ENCODE measurements at places on chromosomes 3 and 15. TPM values are rescaled to one million over a fixed set of nuclear protein-coding genes. Genes with fewer than 3 reads are reported as not detected.

GRCh38 chr3:59832702-59833101 is 782.9 kb upstream of the CFAP20DC start:
- H3K36me3 ChIP-seq = no peaks in the 10 kb centered on the region
- no peaks in the 10 kb centered on the region for H3K27me3 ChIP-seq
- DNase-seq = no peak
- H3K4me3 ChIP-seq = no peak overlapping the region
- no peak overlapping the region for H3K27ac ChIP-seq

Gene P2RY12
- total RNA-seq = not detected

Gene PPP2R3A
- 0.16 TPM for total RNA-seq

- no peak overlapping the region for H3K4me3 ChIP-seq
- no peak overlapping the region for H3K27ac ChIP-seq
- no peak for DNase-seq
- H3K4me1 ChIP-seq = no peaks in the 10 kb centered on the region
Measured at GRCh38 chr3:173796890-173797289, 399.3 kb downstream of the NLGN1 start.

DNA sequence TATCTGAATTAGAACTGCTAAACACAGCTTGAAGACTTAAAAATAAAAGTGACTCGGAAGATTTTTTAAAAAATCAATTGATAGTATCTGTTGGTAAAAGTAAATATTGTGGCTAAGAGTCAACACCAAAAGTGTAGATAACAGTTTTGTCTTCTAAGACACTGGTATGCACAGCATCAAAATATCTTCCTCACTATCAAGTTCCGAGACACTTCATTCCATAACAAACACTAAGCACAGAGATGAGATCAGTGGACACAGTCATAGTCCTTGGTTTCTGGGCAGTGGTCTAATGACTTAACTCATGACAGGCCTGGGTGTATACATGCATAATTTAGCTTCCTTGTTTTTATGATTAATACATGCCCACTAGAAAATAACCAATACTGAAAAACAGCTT is 63.2 kb downstream of the PXYLP1 start:
- peaks cover 15% of the 10 kb centered on the region for H3K4me1 ChIP-seq
- H3K27me3 ChIP-seq = no peaks in the 10 kb centered on the region
- H3K4me3 ChIP-seq = peak overlapping the region; percentile 38
- no peak for DNase-seq
- peak overlapping the region; percentile 63 for H3K27ac ChIP-seq
- peaks cover 10% of the 10 kb centered on the region for H3K36me3 ChIP-seq

Gene FGF12
- total RNA-seq = not detected

DNA sequence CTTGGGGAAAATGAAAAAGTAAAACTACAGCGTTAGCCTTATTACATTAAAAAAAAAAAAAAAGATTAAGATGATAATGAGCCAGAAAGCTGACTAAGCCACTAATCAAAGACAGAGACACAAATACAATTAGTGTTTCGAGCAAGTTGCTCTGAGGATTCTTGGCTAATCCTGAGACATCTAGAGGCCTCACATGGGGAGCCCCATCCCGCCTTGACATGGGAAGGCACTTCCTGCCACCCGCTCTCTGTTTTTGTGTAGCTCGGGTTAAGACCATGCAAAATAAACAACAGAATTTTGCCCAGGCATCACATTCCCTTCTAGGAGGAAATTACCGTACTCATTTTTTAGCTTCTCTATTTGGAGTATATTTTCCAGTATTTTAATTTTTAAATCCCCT is 15.3 kb downstream of the HESX1 start:
- H3K27me3 ChIP-seq = peaks cover 3% of the 10 kb centered on the region
- H3K4me3 ChIP-seq = no peak overlapping the region
- H3K36me3 ChIP-seq = no peaks in the 10 kb centered on the region
- no peaks in the 10 kb centered on the region for H3K4me1 ChIP-seq
- no peak overlapping the region for H3K27ac ChIP-seq

DNA sequence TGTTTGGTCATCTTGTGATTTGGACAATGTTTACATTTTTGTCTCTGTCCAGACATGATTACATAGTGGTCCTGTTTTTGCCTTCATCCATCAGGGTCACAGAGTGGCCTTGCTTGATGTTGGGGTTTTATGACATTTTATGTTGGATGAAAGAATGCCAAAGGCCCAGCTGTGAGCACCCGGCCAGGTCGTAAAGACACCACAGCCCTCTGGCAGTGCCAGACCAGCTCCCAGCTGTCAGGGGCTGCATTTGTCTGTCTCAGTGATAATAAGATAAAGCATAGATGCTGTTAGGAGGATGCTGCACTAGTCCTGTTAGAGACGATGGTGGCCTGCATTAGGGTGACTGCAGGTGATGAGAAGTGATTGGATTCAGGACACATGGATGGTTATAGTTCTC is 117.5 kb downstream of the FAM174B start:
- no peaks in the 10 kb centered on the region for H3K36me3 ChIP-seq
- peaks cover 6% of the 10 kb centered on the region for H3K27me3 ChIP-seq
- H3K4me1 ChIP-seq = no peaks in the 10 kb centered on the region
- H3K27ac ChIP-seq = no peak overlapping the region

GRCh38 chr3:95356764-95357501 is 1294.1 kb downstream of the NSUN3 start:
- no peaks in the 10 kb centered on the region for H3K4me1 ChIP-seq
- H3K27me3 ChIP-seq = no peaks in the 10 kb centered on the region

Gene TRH
- not detected for total RNA-seq

Gene PML
- 49.6 TPM for total RNA-seq

Gene CACNA2D3
- total RNA-seq = not detected

Gene PEAK1
- 36.1 TPM for total RNA-seq

GRCh38 chr15:92819278-92820235 is 80.6 kb upstream of the CHD2 start:
- peak overlapping the region; percentile 94 for H3K27ac ChIP-seq
- H3K4me3 ChIP-seq = peak overlapping the region; percentile 82
- no peak for DNase-seq
- no peaks in the 10 kb centered on the region for H3K36me3 ChIP-seq

- peaks cover 3% of the 10 kb centered on the region for H3K36me3 ChIP-seq
- peak overlapping the region; percentile 46 for H3K4me3 ChIP-seq
- no peaks in the 10 kb centered on the region for H3K27me3 ChIP-seq
Measured at GRCh38 chr15:67150023-67150860, 84.8 kb downstream of the SMAD3 start.

DNA sequence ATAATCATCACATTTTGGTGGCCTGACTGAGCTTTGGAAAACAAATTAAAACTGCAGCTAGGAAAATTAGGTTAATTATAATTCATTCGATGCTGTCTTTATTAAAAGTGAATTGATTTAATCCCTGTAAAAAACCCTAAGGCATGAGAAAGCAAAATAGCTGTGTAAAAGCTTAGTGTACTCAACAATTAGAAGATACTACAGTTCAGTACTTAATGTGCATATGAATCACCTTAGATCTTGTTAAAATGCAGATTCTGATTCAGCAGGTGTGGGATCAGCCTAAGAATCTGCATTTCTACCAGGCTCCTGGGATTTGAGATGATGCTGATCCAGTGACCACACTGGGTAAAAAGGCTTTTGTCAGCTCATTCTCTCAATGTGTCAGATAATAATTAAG is 559.9 kb upstream of the GOLIM4 start:
- no peaks in the 10 kb centered on the region for H3K4me1 ChIP-seq
- no peak overlapping the region for H3K4me3 ChIP-seq
- H3K27ac ChIP-seq = no peak overlapping the region
- H3K36me3 ChIP-seq = no peaks in the 10 kb centered on the region
- DNase-seq = no peak

Gene PLSCR2
- not detected for total RNA-seq

GRCh38 chr15:44836094-44836493 is 99.8 kb downstream of the TRIM69 start:
- H3K36me3 ChIP-seq = no peaks in the 10 kb centered on the region
- H3K27ac ChIP-seq = no peak overlapping the region
- H3K4me1 ChIP-seq = peaks cover 9% of the 10 kb centered on the region
- DNase-seq = no peak
- no peak overlapping the region for H3K4me3 ChIP-seq
- no peaks in the 10 kb centered on the region for H3K27me3 ChIP-seq

DNA sequence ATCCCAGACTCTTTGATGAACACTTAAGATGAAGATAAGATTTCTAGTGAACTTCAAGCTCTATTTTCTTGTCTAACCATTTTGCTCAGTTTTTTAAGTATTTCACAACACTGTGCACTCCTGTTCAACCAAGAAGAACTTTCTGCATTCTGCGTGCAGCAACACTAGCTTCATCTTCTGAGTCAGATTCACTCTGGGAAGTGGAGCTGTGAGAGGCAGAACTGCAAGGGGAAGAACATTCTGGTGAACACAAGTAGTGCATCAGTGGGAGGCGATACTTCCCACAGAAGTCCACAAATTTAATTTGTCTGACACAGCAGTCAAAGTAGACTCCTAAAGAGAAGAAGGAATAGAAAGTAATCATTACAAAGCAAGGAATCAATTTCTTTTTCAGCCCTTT is 18.1 kb downstream of the LRRC58 start:
- H3K27me3 ChIP-seq = no peaks in the 10 kb centered on the region
- H3K4me3 ChIP-seq = no peak overlapping the region
- H3K4me1 ChIP-seq = peaks cover 3% of the 10 kb centered on the region
- peaks cover 40% of the 10 kb centered on the region for H3K36me3 ChIP-seq
- H3K27ac ChIP-seq = no peak overlapping the region
- DNase-seq = no peak

Gene MYLK
- total RNA-seq = 0.34 TPM

Gene FETUB
- not detected for total RNA-seq

- no peak for DNase-seq
- H3K36me3 ChIP-seq = no peaks in the 10 kb centered on the region
- peaks cover 56% of the 10 kb centered on the region for H3K27me3 ChIP-seq
- H3K4me3 ChIP-seq = no peak overlapping the region
Measured at GRCh38 chr15:89398896-89399237, 64.2 kb upstream of the POLG start.

GRCh38 chr3:30286007-30286669 is 320.3 kb upstream of the TGFBR2 start:
- H3K36me3 ChIP-seq = no peaks in the 10 kb centered on the region
- H3K27me3 ChIP-seq = no peaks in the 10 kb centered on the region
- peaks cover 21% of the 10 kb centered on the region for H3K4me1 ChIP-seq
- no peak overlapping the region for H3K4me3 ChIP-seq
- DNase-seq = peak; percentile 34

Gene ACTC1
- not detected for total RNA-seq

DNA sequence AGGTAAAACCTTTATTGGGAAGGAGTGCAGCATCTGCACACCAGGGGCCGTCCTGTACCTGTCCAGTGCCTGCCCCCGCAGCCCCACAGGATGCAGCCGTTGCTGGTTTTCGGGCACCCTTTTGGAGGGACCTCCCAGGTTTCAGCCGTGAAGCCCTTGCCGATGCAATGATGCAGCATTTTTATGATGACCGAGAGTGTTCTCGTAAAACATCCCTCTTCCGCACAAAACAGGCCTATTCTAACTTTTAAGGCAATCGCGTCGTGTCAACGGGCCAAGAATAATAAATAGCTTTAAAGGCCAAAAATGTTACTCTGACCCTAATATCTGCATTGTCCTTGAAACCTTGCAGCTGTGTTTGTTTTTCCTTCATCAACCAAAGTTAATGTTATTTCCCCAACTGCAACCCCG is 126.1 kb downstream of the LRRK1 start:
- no peak overlapping the region for H3K4me3 ChIP-seq
- no peaks in the 10 kb centered on the region for H3K4me1 ChIP-seq
- H3K27me3 ChIP-seq = peaks cover 21% of the 10 kb centered on the region

DNA sequence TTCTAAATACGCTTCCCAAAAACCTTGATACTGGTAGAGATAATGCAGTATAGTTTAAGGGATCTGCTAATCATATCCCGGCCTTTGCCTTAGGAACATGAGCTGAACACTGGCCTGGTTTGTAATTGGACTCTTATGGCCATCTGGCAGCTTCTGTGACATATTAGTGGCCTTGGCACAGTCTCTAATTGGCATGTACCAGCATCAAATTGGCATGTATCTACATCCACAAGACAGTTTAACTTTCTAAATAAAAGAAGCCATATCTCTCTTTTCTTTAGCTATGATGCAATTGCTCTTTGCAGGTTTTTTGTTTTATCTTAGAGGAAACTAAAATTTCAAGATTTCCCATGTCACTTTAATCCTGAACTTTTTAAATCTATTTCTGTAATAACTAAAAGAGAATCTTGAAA is 44.6 kb upstream of the FILIP1L start:
- H3K36me3 ChIP-seq = peaks cover 51% of the 10 kb centered on the region
- H3K27ac ChIP-seq = no peak overlapping the region
- H3K4me3 ChIP-seq = no peak overlapping the region
- peaks cover 10% of the 10 kb centered on the region for H3K4me1 ChIP-seq

- no peak overlapping the region for H3K4me3 ChIP-seq
- DNase-seq = no peak
- H3K27me3 ChIP-seq = no peaks in the 10 kb centered on the region
- H3K36me3 ChIP-seq = peaks cover 3% of the 10 kb centered on the region
Measured at GRCh38 chr3:143192193-143192592, 72.6 kb downstream of the CHST2 start.

DNA sequence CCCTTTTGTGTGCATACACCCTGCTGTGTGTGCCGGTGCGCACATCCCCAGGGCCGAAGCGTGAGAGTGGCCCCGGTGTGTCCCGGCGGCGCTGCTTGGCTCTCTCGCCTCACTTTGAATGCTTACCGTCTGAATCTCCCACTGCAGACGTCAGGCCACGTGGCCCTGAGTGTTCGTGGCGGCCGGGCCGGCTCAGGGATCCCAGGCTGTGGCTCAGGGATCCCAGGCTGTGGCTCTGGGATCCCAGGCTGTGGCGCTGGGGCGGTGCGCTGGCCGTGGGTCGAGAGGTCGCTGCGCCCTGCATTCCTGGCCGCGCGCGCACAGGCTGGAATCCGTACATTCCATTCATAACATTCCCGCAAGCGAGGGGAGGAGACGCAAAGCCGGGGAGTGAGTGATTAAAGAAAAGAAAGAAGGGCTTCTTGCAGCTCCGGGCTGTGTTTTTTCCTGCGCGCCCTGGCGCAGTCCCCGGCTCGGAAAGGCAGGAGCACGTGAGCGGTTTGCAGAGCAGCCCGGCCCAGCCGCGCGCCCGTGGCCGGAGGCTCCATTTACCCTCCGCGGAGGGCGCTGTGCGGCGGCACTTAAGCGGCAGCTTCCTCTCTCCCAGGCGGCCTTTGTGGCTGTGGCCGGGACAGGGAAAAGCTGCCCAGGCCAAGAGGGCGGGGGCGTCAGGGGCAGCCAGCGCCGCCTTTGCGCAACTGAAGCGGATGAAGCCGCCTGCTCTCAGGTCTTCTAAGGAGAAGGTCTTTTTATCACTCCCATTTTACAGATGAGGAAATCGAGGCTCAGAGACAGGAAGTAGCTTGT is 87.0 kb upstream of the ALDH1L1 start:
- no peak overlapping the region for H3K27ac ChIP-seq
- no peaks in the 10 kb centered on the region for H3K36me3 ChIP-seq
- H3K4me1 ChIP-seq = no peaks in the 10 kb centered on the region
- DNase-seq = no peak
- H3K27me3 ChIP-seq = peaks cover 26% of the 10 kb centered on the region

DNA sequence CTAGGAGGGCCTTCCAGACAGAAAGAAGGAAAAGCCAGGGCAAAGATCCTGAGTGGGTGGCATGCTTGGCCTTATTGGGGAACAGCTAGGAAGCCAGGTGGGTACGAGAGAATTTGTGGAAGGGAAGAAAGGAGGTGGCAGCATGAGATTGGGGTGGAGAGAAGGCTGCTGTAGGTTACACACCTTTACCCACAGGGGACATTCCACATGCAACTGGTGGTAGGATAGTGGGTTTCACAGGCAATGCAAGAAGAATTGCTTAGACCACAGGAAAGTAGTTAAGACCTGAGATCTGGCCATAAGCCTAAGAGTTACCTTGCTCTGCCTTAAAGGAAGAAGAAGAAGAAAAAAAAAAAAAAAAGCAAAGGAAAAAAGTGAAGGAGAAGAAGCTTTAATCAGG is 19.8 kb downstream of the ANP32A start:
- H3K27me3 ChIP-seq = no peaks in the 10 kb centered on the region
- no peak overlapping the region for H3K4me3 ChIP-seq
- no peak for DNase-seq

Data from activated CD8-positive, alpha-beta T cell treated with anti-CD3 and anti-CD28 coated beads for 36 hours (primary cell).